ENCODE measurements at places on chromosomes 12 and 14.

DNA sequence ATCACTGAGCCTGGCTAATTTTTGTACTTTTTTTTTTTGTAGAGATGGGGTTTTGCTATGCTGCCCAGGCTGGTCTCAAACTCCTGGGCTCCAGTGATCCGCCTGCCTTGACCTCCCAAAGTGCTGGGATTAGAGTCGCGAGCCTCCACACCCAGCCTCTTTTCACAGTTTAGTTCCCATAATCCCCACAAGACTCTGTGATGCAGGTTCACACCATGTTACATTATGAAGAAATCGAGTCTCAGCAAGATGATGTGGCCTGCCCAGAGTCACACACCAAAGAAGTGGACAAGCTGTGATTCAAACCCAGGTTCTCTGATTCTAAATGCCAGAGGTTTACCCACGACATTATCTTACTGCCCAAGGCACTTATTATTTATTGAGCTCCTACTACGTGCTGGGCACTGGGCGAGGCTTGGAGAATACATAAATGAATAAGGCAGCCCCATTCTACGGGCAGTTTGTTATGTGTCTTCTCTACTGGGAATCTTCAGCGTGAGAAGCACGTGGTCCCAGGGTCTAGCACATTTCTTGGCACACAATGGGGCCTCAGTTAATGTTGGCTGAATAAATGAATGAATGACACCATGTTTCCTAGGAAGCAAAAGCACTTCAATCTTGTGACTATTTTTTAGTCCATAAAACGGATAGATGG is 23.5 kb upstream of the OASL start:
- no peak for DNase-seq

- no peak for DNase-seq
Observed at GRCh38 chr14:52366796-52367315, 52.7 kb downstream of the PTGER2 start.

GRCh38 chr12:72148709-72149108 is 123.5 kb upstream of the TRHDE start:
- DNase-seq, result no peak

- DNase-seq, result no peak
Observed at GRCh38 chr12:21526721-21527345, 737 bp downstream of the SPX start.

GRCh38 chr12:130961921-130962451 is 8.3 kb downstream of the ADGRD1 start:
- no peak for DNase-seq

GRCh38 chr12:47145188-47145587 is 65.4 kb upstream of the AMIGO2 start:
- no peak for DNase-seq

- no peak for DNase-seq
Observed at GRCh38 chr14:62301080-62301479, 538.9 kb downstream of the SNAPC1 start.

- DNase-seq, result peak; percentile 41
Observed at GRCh38 chr12:45244561-45245343, 28.9 kb downstream of the ANO6 start.

- DNase-seq, result no peak
Observed at GRCh38 chr12:128421375-128421774, 154.4 kb downstream of the TMEM132C start.
